Chondrocyte (in vitro differentiated cells): ENCODE measurements at places on chromosomes 11 and 22. TPM values are rescaled to one million over a fixed set of nuclear protein-coding genes. Genes with fewer than 3 reads are reported as not detected.

DNA sequence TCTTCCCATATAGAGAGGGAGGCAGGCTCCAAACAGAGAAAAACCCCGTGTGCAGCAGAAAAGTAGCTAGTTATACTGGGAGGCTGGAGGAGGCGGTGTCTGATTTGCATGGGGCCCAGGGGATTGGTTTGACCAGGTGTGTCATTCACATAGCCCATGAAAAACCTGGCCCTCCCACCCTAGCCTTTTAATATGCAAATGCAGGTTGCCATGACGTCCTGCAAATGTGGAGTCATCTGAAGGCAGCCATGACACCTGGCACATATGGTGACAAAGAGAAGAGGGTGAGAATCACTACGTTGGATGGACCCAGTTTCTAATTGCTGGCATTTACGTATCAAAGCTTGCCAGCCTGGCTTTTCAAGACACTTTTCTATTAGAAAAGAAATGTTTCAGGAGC lies 57.8 kb downstream of the FAM181B start:
- peaks cover 25% of the 10 kb centered on the region for H3K27me3 ChIP-seq
- no peaks in the 10 kb centered on the region for H3K4me1 ChIP-seq
- no peak for DNase-seq
- no peak overlapping the region for H3K4me3 ChIP-seq
- no peak overlapping the region for H3K27ac ChIP-seq

DNA sequence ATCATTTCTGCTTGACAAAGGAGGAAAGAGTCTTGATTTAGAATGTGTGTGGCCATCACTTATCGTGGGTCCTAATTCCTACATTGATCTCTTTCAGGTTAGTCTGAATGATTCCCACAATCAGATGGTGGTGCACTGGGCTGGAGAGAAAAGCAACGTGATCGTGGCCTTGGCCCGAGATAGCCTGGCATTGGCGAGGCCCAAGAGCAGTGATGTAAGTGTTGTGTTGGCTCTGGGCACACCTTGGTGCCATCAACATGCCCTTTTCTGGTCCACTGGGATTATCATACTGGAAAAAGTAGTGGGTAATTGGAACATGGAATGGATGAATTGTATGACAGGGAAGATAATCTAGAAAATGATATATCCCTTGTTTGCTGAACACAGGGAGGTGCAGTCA lies 17.1 kb upstream of the SORL1-AS1 start:
- no peak overlapping the region for H3K27ac ChIP-seq
- H3K4me3 ChIP-seq, result no peak overlapping the region

The RCOR2 gene
- 1.3 to 3.8 TPM (median 2.7 TPM) in 3 replicates for total RNA-seq

- peaks cover 42% of the 10 kb centered on the region for H3K4me1 ChIP-seq
- H3K36me3 ChIP-seq, result no peaks in the 10 kb centered on the region
- H3K27ac ChIP-seq, result peak overlapping the region; percentile 71
- DNase-seq, result no peak
- no peak overlapping the region for H3K4me3 ChIP-seq
These were observed 34.6 kb upstream of the CAVIN3 start for GRCh38 chr11:6354651-6355485.

GRCh38 chr11:6625156-6625831 lies 6.1 kb upstream of the TPP1 start:
- peaks cover 18% of the 10 kb centered on the region for H3K36me3 ChIP-seq
- no peaks in the 10 kb centered on the region for H3K27me3 ChIP-seq
- no peaks in the 10 kb centered on the region for H3K4me1 ChIP-seq
- no peak overlapping the region for H3K27ac ChIP-seq
- no peak overlapping the region for H3K4me3 ChIP-seq

DNA sequence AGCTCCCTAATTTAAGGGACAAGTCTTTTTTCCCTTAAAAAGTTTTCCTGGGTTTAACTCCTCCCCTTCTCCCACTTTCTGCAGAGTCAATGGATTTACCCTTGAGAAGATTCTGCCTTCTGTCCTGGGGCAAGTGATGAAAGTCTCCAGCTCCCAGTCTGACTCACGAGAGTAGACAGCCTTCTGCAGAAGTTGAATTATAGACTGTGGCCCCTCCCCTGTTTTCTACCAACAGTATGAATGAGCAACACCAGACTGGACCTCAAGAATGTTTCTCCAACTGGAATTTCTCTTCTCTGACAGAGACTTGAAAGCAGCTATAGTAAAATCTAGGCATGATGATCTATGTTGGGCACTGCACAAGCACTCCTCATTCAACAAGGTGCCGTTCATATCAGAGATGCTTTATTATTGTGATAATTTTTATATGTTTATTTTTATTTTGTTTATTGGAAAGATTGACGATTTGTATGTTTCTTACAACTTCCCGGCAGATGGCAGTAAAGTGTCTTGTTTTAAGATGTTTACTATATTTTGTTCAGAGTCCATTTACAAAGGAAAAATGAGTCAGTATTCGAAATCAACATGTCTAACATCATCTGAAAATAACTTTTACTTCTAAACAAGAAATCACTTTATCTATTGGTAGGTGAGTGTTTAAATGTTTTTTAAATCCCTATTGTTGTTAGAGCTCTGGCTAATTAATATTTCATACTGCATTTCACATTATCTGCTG lies 56.6 kb downstream of the LMO2 start:
- H3K27ac ChIP-seq, result no peak overlapping the region
- H3K36me3 ChIP-seq, result no peaks in the 10 kb centered on the region
- H3K4me3 ChIP-seq, result no peak overlapping the region
- peaks cover 48% of the 10 kb centered on the region for H3K27me3 ChIP-seq

The DNAJB7 gene
- not detected in 3 replicates for total RNA-seq

The OR2AT4 gene
- not detected in 3 replicates for total RNA-seq

- peaks cover 11% of the 10 kb centered on the region for H3K36me3 ChIP-seq
- H3K27me3 ChIP-seq, result peaks cover under 1% of the 10 kb centered on the region
- no peak overlapping the region for H3K27ac ChIP-seq
- H3K4me1 ChIP-seq, result no peaks in the 10 kb centered on the region
- DNase-seq, result no peak
These were observed 213.9 kb upstream of the C11orf87 start for GRCh38 chr11:109208121-109208520.
